C1 segment of cervical spinal cord (tissue), 14 donors: ENCODE measurements at places on chromosomes 2 and 18.
A peak's percentile ranks its signal among the peaks of the same experiment; 100 is the strongest.

DNA sequence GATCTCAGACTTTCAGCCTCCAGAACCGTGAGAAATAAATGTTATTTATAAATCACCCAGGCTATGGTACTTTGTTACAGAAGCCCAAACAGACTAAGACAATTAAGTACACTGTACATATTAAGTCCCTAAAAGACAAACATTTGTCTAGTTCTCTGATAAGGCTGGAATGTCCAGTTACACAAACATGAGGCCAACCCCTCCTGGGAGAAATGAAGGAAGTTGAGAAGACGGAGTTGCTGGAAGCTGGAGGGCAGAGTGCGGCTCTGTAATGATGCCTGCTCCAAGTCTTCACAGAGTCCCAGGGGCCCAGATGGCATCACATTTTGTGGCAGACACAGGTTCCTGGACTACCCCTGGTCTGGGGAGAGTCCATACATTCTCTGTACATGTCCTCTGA is 79.2 kb upstream of the ST8SIA3 start:
- DNase-seq = no peak

DNA sequence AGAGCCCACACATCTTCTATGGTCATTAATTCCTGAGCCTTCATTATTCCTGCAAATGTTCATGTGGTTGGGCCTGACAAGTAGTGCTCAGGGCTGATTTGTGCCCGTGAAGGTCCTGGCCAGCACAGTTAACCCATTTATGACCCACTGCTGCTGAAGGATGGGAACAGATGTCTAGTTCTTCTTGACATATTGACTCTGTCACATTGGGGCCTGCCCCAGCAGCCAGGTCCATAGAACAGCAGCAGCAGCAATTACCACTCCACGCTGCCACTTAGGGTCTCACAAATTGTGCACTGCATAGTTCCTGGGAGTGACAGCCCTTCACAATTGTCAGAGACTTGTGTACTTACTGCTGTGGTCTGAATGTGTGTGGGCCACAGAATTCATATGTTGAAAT is 442.3 kb upstream of the RGPD4 start:
- DNase-seq = no peak

DNA sequence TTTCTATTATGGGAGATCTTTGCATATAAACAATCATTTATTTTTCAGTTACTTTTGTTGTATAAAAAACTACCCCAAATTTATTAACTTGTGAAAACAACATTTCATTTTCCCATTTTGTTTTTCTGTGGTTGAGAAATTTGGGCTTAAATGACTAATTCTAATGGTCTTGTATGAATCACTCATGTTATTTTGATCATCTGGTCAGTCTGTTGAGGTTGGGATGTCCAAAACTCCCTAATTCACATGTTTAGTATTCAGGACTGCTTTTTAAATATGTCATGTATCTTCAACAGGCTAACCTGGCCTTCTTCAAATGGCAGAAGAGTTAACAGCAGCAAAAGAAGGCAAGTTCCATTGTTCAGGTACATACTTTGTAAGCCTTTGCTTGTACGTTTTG is 788.1 kb downstream of the TRIB2 start:
- DNase-seq = no peak

- no peak for DNase-seq
Observed at GRCh38 chr2:61327173-61327572, 143.7 kb downstream of the USP34 start.

DNA sequence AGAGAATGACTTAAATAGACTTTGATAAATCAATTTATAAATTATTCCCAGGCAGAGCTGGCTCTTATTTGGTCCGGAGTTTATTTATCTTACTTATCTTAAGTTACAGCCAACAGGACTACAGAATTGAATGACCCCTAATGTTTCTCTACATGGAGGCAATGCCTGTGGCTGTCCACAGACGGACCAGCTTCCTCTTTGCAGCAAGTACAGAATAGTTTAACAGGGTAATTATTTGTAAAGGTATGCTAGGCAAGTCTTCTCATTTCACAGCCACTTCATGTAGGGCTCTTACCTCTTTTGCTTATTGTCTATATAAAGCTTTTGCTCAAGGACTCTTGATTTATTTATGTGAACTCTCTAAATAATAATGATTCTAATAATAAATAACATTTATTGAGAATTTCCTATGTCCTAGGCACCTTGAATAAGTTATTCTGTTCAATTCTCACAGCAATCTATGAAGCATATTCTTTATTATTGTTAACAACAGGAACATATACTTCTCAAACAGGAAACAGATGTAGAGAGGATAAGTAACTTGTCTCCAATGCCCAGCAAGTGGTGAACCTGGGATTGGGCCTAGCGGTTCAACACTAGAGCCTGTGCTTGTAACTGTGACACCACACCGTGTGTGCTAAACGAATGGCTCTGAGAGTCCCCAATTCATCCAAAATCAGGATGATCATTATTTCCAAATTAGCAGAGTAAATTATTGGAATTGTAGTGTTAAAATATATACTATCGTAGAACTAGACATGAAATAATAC is 58.8 kb upstream of the NXPH2 start:
- no peak for DNase-seq

GRCh38 chr18:12651651-12652050 is 6.3 kb downstream of the SPIRE1 start:
- DNase-seq = no peak

DNA sequence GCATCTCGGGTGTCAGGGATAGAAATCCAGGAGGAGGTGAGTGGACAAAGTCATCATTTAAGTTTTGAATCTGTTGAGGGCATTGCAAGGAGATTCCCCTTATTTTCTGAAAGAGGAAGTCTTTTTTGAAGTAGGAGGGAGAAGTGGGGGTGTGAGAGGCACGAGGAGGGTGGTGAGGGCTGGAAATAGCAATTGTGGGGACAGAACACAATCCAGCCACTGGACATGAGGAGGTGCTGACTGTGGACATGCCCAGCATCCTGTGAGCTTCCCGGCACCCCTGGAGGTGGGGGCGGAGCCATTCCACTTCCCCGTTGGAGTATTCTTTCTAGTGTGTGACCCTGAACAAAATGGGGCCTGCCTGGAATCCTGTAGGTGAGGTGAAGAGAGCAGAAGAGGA is 310.7 kb upstream of the EPAS1 start:
- DNase-seq = peak; percentile 23

- no peak for DNase-seq
Observed at GRCh38 chr2:203859030-203859789, 8.4 kb upstream of the CTLA4 start.

DNA sequence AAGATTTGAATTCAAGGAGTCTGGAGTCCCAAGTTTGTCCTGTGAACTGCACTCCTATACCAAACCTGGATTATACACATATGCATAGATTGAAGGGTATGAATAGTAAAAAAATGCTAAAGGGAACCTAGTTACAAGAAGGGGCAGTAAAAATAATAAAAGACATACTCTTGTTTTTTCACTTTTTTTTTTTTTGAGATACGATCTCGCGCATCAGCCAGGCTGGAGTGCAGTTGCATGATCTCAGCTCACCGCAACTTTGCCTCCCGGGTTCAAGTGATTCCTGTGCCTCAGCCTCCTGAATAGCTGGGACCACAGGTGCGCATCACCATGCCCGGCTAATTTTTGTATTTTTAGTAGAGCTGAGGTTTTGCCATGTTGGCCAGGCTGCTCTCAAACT is 22.3 kb downstream of the KRTCAP3 start:
- DNase-seq = no peak

DNA sequence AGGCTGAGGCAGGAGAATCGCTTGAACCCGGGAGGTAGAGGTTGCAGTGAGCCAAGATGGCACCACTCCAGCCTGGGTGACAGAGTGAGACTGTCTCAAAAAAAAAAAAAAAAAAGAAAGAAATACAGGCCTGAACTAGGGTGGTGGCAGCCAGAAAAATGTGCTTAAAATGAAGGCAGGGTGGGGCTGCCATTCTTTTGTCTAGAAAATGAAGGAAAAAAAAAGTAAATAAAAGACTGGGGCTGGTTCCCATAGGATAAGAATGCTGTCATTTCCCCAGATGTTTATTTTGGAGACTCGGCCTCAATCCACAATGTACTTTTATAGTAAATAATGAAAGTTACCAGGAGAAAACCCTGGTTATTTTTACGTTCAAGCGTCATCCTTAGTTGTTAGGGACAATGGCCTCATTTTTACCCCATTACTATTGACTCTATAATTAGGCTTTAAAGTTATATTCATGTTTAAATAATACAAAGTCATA is 58.9 kb downstream of the ATP8B1 start:
- no peak for DNase-seq

- no peak for DNase-seq
Observed at GRCh38 chr2:240623531-240624010, 1.7 kb upstream of the GPR35 start.

DNA sequence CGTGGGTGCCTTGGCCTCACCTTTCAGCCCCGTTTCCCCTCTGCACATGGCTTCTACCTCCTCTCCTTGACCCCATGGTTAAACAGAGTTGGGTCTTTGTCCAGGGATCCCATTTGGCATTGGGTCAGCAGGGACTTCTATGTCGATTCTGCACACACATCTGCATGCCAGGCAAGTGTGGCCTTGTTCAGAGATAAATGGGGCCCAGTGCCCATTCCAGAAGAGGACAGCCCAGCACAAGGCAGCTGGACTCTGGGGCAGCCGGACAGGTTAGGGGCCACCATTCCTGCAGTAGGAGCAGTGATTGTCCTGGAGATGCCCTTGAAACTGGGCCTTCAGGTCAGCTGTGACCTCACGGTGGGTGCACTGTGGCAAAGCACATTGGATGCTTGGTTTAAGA is 13.1 kb downstream of the CABLES1 start:
- DNase-seq = no peak

- DNase-seq = peak; percentile 90
Observed at GRCh38 chr2:42169100-42169873, at the start of gene EML4. Gene EML4, plus strand, starts transcription at chr2:42169353. Its CDS starts 259 bp downstream, at chr2:42169612.

DNA sequence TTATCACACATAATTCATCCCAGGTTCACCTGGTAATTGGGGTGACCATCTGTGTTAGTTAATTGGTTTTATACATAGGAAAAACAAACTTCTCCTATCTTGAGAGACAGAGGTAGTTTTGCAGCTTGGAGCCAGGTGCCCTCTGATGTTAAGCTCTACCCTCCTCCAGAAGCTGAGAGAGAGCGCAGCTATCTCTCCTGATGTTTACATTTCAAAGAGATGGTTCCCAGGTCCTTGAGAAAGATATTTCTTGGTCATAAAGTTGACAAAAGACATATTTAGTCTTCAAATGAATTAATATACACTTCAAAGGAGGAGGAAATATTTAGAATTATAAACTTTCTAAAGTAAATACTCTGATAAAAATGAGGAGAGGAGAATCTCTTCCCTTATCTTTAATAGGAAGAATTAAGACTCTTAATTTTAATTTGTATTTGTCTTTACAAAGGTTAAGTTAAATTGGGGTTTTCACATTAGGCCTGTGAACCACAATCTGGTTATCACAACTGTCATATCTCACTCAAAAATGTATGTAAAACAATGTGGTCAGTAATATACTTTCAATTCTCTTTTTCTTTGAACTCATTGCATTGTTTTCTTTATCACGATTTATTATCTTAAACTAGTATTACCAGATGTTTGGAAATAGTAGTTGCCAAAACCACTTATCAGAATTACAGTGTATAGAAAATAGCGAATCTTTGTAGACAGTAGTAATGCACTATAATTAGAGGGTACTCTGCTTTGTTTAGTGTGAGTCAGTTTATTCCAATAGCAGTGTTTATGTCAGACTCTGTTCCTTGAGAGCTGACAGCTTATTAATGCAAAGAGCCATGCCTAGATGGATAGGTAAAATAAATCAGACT is 26.8 kb downstream of the SERPINB4 start:
- no peak for DNase-seq

GRCh38 chr2:201150454-201151020 is 32.4 kb upstream of the CASP10 start:
- DNase-seq = no peak

DNA sequence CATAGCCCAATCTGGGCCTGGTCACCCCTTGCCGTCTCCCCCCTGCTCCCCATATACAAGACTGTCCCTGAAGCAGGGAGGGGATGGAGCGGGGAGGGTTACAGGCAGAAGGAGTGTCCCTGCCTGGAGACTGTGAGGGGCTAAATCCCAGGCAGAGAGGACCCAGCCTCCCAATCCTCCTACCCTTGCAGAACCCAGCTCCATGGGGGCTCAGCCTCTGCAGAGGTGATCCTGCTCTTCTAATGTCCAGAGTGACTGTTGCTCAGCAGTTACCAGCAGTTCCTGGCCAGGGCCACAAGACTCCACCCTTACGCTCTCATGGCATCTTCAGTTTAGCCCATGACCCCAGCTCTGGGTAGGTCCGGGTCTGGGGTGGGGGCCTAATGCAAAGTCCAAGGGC is 58.1 kb downstream of the COA5 start:
- DNase-seq = no peak

- no peak for DNase-seq
Observed at GRCh38 chr2:24621779-24622538, 130.9 kb downstream of the NCOA1 start.

DNA sequence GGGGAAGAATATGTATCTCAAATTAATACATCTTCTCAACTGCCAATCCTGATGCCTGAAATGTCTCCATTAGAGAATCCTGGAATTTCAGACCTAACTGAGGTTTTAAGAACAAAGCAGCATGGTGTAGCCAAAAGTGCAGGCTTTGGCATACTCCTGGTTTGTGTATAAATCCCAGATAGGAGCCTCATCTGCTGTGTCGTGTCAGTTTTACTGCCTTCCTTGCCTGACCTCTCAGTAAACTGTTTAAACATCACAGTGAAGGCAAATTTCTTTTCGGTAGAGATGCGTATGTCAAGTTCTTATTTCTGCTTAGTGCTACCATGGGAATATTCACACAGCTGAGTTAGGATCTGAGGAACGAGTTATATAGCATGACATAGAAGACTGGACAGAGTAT is 7.3 kb downstream of the SCG2 start:
- DNase-seq = no peak

GRCh38 chr2:20457661-20458630 is 11.1 kb downstream of the RHOB start:
- no peak for DNase-seq

DNA sequence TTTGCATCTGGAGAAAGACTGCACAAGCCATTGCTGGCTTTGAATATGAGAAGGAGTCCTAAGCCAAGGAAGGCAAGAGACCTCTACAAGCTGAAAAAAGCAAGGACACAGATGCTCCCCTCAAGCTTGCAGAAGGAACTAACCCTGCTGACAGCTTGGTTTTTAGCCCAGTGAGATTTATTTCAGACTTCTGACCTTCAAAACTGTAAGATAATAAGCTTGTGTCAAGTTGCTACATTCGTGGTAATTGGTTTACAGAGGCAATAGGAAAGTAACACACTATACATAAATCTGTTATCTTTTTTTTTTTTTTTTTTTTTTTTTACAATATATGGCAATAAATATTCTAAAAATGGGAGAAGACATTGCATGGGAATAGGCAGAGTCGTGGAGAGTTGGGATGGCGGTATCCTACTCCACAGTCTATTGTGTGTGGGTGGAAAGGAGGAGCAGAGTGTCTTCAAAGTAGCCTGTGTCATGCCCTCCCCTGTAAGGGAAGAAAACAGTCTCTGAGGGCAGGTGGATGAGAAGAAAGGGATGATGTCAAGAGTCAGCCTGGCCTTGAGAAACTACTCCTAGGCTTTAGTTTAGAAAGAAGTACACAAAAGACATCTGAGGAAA is 196.9 kb downstream of the THSD7B start:
- DNase-seq = no peak

GRCh38 chr18:24560511-24560981 is 100.1 kb downstream of the HRH4 start:
- no peak for DNase-seq
